ENCODE measurements at places on chromosomes 7 and 10.

GRCh38 chr10:28302012-28302637 lies 739 bp downstream of the MPP7 start:
- DNase-seq = no peak
- H3K36me3 ChIP-seq = no peaks in the 10 kb centered on the region
- peaks cover 3% of the 10 kb centered on the region for H3K4me1 ChIP-seq
- H3K27me3 ChIP-seq = peaks cover 2% of the 10 kb centered on the region
- peak overlapping the region; percentile 94 for H3K4me3 ChIP-seq
- H3K27ac ChIP-seq = no peak overlapping the region

DNA sequence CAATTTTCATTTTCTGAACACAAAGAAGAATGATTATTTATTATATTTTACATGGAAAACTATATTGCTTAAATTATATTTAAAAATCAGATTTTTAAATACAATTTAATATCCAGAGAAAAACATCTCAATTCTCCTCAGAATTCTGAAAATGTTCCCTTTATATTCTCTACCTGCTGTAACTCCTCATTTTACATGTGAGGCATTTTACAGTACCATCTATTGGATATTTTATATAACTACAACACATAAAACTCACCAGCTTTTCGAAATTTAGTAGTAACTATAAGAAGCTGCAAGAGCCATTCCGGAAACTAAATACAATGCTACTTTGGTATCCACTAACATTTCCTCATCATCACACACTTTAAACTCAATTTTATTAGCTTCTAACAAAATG lies 264.6 kb downstream of the DGKB start:
- H3K4me3 ChIP-seq = no peak overlapping the region
- H3K36me3 ChIP-seq = no peaks in the 10 kb centered on the region
- no peaks in the 10 kb centered on the region for H3K27me3 ChIP-seq
- no peak for DNase-seq
- H3K27ac ChIP-seq = no peak overlapping the region

- no peak overlapping the region for H3K4me3 ChIP-seq
- no peaks in the 10 kb centered on the region for H3K27me3 ChIP-seq
- peak; percentile 87 for DNase-seq
- H3K27ac ChIP-seq = no peak overlapping the region
- H3K36me3 ChIP-seq = no peaks in the 10 kb centered on the region
These were observed 6.1 kb downstream of the NPY start for GRCh38 chr7:24290004-24290641.

- no peaks in the 10 kb centered on the region for H3K36me3 ChIP-seq
- no peak overlapping the region for H3K27ac ChIP-seq
- no peaks in the 10 kb centered on the region for H3K4me1 ChIP-seq
These were observed 259.1 kb upstream of the KLF6 start for GRCh38 chr10:4043897-4044665.

DNA sequence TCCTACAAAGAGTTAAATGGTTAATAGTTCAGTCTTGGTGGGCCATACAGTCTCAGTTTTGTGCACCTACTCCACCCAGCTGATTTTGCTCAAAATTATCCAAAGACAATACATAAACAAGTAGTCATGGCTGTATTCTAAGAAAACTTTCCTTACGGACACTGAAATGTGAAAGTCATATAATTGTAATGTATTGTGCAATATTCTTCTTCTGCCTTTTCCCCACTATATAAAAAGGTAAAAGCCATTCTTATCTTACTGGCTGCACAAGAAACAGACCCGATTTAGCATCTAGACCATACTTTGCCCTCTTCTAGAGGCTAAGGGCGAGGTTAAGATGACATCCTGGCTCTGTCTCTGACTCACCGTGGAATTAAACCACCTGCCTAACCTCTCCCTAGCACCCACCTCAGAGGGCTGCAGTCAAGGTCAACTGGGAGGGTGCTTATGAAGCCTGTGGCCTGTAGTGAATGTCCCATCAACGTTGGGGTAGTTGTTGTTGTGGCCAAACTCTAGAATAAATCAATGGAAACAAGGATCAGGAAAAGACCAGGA lies 63.8 kb upstream of the DOCK1 start:
- no peak for DNase-seq
- no peaks in the 10 kb centered on the region for H3K36me3 ChIP-seq
- H3K27me3 ChIP-seq = no peaks in the 10 kb centered on the region
- no peak overlapping the region for H3K4me3 ChIP-seq

DNA sequence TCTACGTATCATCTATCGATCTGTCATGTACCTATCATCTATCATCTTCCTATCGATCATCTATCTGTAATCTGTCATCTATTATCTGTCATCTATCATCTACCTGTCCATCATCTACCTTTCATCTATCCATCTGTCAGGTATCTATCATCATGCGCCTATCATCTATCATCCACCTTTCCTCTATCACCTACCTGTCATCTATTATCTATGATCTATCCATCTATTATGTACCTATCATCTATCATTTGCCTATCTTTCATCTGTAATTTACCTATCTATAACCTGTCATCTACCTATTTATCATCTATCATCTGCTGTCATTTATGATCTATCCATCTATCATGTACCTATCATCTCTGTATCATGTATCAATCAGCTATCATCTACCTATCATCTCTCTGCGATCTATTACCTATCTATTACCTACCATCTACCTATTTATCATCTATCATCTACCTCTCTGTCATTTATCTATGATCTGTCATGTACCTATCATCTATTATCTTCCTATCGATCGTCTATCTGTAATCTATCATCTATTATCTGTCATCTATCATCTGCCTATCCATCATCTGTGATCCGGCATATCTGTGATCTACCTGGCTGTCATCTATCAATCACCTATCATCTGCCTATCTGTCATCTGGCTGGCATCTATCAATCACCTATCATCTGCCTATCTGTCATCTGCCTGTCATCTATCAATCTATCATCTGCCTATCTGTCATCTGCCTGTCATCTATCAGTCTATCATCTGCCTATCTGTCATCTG lies 1.6 kb upstream of the VIPR2 start:
- H3K4me3 ChIP-seq = no peak overlapping the region
- no peaks in the 10 kb centered on the region for H3K27me3 ChIP-seq
- no peaks in the 10 kb centered on the region for H3K36me3 ChIP-seq
- no peak for DNase-seq
- no peaks in the 10 kb centered on the region for H3K4me1 ChIP-seq
- H3K27ac ChIP-seq = no peak overlapping the region

DNA sequence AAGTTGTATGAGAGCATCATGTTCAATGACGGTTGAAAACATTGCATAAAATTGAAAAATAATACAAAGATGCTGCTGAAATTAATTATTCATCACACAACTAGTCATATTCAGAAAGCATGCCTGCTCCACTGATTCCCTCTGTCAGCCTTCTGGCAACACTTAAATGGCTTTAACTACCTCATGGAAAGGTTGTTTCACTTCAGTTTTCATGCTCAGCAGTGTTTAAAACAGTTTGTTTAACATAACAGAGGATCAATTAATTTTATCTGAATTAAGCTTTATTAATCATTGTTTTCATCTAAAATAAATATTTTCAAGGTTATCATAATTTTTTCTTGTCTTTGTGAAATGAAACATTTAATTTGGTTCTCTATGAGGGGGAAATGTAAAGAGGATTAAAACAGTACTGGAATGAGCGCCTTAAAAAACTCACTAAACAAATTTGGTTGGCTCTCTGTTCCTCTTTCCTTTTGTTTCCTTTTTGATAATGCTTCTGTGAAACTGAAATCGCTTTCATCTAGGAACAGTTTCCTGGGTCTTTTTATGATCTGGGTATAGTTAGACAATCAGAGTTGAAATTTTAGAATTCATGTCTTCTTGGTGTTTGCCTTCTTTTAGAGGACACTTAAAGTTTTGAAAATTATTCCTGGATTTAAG lies 427.4 kb downstream of the SH2D4B start:
- no peak overlapping the region for H3K4me3 ChIP-seq
- no peak overlapping the region for H3K27ac ChIP-seq
- no peaks in the 10 kb centered on the region for H3K27me3 ChIP-seq
- no peak for DNase-seq
- no peaks in the 10 kb centered on the region for H3K4me1 ChIP-seq
- no peaks in the 10 kb centered on the region for H3K36me3 ChIP-seq

DNA sequence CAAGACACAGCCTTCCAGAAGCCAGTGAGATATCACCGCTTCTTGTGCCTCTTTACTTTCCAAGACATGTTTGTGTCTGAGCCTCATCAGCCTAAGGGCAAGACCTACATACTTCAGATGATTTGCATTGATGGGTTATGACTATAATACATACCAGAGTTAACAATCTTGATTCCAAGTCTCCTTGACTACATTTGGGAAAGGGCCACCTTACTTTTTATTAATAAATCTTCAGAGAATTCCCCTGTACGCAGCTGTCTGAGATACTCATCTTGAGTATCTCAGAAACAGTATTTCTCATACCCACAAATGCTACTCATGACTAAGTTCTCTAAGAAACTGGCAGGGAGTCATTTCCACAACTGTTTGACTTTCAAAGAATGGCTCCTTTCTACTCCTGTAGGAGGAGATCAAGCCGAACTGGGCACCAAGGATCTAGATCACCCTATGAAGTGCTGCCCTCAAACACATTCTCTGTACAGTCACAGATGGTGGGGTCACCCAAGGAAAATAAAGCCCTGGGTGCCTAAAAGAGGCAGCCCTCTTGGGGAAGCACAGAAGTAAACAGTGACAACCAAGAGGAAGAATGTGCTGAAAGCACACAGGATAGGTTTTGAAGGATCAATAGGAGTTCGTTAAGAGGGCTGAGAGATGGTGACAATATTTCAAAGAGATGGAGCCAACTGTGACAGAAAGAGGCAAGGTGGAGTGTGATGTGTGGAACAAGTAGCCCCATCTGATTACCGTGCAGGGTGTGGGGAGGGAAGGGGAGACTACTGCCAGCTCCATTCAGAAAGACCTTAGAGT lies 138.9 kb downstream of the JAZF1 start:
- no peak overlapping the region for H3K27ac ChIP-seq
- no peaks in the 10 kb centered on the region for H3K27me3 ChIP-seq
- H3K4me1 ChIP-seq = 0 out of 2 replicates have a peak, but pooled peaks cover 4% of the 10 kb centered on the region
- no peak overlapping the region for H3K4me3 ChIP-seq

DNA sequence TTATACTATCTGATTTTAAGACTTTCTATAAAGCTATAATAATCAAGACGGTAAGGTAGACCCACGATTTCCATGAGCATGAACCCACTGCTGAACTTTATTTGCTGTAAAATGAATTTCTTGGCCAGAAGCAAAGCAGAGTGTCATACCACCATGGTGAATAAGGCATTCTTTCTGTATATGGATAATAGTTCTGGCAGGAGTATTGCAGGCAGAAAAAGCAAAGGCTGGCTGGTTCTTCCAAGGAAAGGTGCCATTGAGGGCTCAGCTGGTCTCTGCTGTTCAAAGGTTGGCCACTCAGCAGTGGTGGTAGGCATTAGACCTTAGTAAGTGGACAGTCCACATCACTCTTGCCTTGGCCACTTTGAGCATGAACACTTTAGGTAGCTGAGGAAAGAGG lies 104.1 kb upstream of the KCNMA1 start:
- DNase-seq = no peak
- H3K27ac ChIP-seq = no peak overlapping the region
- H3K4me1 ChIP-seq = no peaks in the 10 kb centered on the region
- no peaks in the 10 kb centered on the region for H3K27me3 ChIP-seq

- no peak overlapping the region for H3K4me3 ChIP-seq
- H3K27me3 ChIP-seq = no peaks in the 10 kb centered on the region
- DNase-seq = no peak
- no peak overlapping the region for H3K27ac ChIP-seq
- H3K4me1 ChIP-seq = peaks cover 43% of the 10 kb centered on the region
These were observed 24.1 kb upstream of the C10orf71 start for GRCh38 chr10:49274886-49275285.

DNA sequence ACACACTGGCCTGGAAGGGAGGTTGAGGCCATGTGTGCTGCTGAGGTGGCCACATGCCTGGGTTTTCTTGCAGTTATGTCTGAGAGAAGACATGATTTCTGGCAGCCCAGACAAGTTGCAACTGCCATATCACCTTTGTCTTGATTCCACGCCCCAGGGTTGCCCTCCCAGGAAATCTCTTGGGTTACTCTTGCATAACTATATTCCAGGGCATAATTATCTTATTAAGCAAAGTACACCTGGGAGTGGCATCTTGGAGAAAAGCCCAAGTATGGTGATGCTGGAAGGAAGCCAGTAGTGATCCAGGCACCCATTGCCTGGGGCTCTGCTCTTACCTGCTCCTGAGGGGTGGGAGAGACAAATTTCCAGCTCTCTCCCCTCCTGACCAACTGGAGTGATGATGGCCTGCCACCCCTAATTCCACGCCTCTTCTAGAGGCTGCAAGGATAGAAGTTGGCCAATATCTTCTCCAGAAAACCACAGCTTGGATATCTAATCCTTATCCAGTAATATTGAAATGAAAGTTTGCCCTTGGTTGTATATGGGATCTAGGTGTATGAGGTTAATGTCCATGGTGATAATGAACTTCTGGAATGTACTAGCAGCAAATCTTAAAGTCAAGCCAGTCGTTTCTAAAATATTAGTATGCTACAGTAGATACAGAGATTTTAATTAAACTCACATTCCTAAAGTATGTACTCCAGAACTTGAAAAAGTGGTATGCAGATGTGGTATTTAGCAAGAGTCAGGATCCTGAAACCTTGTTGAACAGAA lies 5.0 kb downstream of the AKR1B10 start:
- no peaks in the 10 kb centered on the region for H3K36me3 ChIP-seq
- peaks cover 26% of the 10 kb centered on the region for H3K4me1 ChIP-seq
- H3K27ac ChIP-seq = no peak overlapping the region
- no peaks in the 10 kb centered on the region for H3K27me3 ChIP-seq

- H3K4me3 ChIP-seq = no peak overlapping the region
- no peak for DNase-seq
- no peak overlapping the region for H3K27ac ChIP-seq
- H3K4me1 ChIP-seq = no peaks in the 10 kb centered on the region
These were observed 90.1 kb upstream of the PIK3CG start for GRCh38 chr7:106774768-106775551.

- H3K4me3 ChIP-seq = no peak overlapping the region
- H3K36me3 ChIP-seq = peaks cover 5% of the 10 kb centered on the region
- H3K27ac ChIP-seq = no peak overlapping the region
- no peak for DNase-seq
These were observed 52.9 kb downstream of the MTPN start for GRCh38 chr7:135924302-135924701.

GRCh38 chr7:143510854-143511592 lies 33.4 kb downstream of the TAS2R41 start:
- H3K4me3 ChIP-seq = no peak overlapping the region
- H3K36me3 ChIP-seq = no peaks in the 10 kb centered on the region
- H3K27ac ChIP-seq = no peak overlapping the region
- no peaks in the 10 kb centered on the region for H3K27me3 ChIP-seq

DNA sequence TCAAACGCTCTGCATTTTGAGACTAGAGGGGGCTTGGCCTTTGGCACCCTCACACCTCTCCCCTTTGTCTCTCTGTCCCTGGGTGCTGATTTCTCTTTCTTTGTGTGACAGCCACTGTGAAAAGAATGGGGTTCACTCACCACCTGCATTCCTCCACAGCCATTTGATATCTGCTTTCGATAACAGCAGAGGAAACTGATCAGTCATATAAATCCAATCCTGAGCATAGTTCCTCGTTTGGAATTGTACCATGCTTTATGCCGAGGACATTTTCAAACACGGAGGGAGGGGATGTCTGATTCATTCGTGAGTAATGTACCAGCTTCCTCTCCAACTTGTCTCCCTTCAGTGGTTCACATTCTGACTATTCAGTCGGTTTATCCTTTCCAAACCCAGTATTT lies 15.8 kb downstream of the MET start:
- no peak overlapping the region for H3K27ac ChIP-seq
- no peaks in the 10 kb centered on the region for H3K27me3 ChIP-seq
- H3K36me3 ChIP-seq = peaks cover 23% of the 10 kb centered on the region
- H3K4me1 ChIP-seq = peaks cover 4% of the 10 kb centered on the region
- peak; percentile 16 for DNase-seq
